ENCODE measurements at places on chromosomes 2 and 18. TPM values are rescaled to one million over a fixed set of nuclear protein-coding genes. Genes with fewer than 3 reads are reported as not detected.
A peak's percentile ranks its signal among the peaks of the same experiment; 100 is the strongest.

The IL1RL2 gene
- 4.2 TPM for total RNA-seq

The ANO7 gene
- total RNA-seq, result not detected

The FTCDNL1 gene
- 9.7 TPM for total RNA-seq

The MOGAT1 gene
- total RNA-seq, result not detected

The CYP20A1 gene
- 41.4 TPM for total RNA-seq

DNA sequence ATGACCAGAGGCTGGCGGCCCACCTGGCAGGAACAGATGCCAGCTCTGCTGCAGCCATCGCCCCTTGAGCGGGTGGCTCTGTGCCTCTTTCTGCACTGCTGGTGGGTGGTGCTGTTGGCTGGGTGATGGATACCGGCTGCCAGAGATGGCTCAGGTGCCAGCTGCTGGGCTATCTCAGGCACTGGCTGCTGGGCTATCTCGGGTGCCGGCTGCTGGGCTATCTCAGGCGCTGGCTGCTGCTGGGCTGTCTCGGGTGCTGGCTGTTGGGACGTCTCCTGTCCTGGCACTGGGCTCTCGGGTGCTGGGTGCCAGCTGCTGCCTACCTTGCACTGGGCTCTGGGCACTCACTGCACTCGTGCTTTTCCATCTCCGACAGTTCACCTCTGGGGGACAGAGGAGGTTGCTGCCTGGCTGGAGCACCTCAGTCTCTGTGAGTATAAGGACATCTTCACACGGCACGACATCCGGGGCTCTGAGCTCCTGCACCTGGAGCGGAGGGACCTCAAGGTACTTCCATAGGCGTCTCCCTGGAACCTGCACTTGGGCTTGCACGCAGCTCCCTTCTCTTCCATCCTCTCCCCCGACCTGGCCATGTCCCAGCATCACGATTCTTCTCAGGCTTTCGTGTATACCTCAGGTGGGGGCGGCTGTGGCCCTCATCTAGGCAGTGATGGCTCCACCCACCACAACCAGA is 98.4 kb downstream of the USP40 start:
- peak; percentile 2 for DNase-seq

DNA sequence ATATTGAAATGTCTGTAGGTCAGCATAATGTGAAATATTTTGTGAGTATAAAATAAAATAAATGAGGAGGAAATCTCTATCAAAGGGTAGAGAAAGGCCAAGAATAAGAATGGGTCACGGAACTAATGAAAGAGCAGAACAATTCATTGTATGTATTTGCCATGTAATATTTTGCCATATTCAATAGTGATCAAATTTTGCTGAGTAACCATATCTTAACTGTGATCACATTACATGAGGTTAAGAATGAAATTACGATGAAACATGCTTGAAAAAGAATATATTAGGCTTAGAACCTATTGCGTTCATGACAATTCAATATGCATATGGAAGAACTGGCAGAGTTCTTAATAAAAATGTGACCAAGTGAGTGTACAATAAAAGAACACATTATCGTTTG is 437.2 kb upstream of the NRXN1 start:
- no peak for DNase-seq

DNA sequence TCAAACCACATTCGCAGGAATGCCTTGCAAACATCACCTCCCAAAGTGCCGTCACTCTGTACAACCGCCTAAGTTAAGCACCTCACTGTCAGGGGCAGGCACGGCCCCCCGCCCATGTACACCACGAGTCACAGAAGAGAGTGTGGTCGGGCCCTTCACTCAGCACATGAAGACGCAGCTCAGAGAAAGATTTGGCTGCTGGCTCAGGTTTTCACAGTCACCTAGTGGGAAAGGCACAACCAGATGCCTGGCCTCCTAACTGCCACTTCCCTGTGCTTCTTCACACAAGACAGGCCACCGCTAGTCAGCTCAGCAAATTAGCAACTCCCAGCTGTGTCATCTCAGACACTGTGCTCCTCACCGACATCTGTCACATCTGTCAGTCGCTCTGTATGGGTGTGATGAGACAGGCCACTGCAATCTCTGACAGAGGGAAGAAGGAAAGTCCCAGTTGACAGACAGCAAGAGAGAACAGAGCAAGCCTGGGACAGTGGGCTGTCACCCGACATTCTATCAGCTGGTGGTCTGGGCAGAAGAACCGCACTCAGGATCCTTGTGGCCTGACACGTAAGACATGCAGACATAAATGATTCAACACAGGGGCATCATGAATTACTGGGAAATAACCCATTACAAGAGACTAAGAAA is 60.8 kb downstream of the CRACDL start:
- no peak for DNase-seq

- DNase-seq, result no peak
Observed at GRCh38 chr2:17441790-17442189, 76.5 kb downstream of the RAD51AP2 start.

GRCh38 chr2:122105877-122106206 is 350.4 kb downstream of the TSN start:
- DNase-seq, result no peak

- DNase-seq, result no peak
Observed at GRCh38 chr2:196914867-196915460, 11.5 kb downstream of the PGAP1 start.

- DNase-seq, result no peak
Observed at GRCh38 chr2:162888652-162889051, 50.1 kb upstream of the KCNH7 start.

- peak; percentile 69 for DNase-seq
Observed at GRCh38 chr2:164737612-164738081, 104.0 kb downstream of the COBLL1 start.

DNA sequence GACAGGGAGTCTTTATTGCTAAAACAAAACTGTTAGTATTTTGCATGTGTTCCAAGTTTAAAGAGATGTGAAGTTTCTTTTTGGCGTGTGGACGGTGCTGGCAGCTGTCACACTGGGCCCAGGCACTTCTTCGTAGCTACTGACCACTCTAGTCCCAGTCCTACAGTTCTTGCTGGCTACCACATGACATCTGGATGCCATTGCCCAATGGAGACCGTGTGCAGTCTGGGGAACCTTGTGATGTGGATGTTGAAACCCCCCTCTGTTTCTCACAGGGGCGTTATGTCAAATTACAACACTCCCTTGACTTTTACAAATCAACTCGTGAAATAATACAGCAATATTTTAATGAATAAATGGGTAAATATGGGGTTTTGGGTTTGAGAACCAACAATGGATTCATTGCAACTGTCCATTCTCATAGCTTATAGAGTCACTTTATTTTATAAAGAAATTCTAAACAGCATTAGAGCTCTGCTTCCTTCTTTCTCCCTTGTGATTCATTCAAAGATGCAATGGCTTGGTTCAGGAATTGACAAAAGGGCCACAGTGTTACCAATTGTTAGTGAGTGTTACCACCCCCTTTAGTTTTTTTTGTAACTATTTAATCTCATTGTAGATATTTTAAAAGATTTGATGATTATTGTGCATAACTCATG is 1.2 kb downstream of the GPD2 start:
- peak; percentile 43 for DNase-seq

DNA sequence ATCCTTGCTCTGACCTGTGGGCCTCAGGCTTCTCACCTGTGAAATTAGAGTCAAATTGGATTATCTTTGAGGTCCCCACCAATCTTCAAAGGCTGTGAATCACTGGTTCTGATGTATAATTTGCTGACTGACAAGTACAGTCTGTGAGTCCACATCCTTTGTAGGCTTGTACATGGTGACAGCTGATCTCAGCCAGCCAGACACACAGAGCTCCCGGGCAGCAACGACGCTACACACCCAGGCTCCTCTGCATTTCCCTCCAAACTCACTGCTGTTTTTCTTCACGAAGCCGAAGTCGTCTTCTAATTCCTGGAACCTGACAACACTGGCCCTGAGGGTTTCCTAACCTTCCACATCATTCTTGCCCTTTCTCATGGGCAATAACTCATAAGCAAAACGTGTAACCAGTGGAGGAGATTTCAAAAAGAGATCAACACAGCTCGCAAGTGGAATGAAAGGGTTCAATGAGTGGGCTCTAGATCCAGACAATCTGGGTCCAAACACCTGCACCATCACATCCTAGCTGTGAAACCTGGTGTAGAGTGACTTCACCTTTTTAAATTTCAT is 37.9 kb upstream of the EVA1A start:
- no peak for DNase-seq

GRCh38 chr2:97963079-97963406 is 32.7 kb downstream of the TMEM131 start:
- no peak for DNase-seq

DNA sequence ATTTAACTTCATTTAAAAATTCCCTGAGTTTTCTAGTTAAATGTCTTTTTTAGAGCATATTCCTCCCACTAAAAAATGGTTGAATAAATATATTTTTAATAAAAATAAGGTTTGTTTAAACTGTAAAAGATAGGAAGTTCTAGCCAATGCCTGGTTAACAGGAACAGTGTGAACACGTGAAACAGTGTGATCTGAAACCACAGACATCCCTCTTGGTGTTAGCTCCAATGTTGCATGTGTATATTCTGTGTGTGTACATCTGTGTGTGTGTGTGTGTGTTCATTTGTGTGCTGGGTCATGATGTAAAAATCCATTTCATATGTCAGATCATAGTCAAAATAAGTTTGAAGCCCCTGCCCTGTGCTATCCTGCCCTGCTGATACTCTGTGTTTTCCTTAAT is 6.1 kb upstream of the SOX11 start:
- DNase-seq, result no peak

Data from thyroid gland (tissue), 4 donors.